ENCODE measurements at places on chromosomes 7 and 10.

GRCh38 chr7:153415632-153416031 is 636.6 kb upstream of the DPP6 start:
- DNase-seq, result no peak

DNA sequence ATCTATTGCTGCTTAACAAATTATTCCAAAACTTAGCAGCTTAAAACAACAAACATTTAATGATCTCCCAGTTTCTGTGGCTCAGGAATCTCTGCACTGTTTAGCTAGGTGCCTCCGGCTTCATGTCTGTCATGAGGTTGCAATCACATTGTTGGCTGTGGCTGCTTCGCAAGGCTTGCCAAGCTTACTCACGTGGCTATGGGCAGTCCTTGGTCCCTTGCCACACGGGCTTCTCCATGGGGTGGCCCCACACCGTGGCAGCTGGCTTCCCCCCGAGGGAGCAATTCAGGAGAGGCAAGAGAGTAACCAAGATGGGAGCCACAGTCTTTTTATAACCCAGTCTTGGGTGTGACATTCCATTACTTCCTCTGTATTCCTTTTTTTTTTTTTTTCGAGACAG is 67.4 kb downstream of the NEURL1 start:
- no peak for DNase-seq

GRCh38 chr10:121914661-121915060 is 13.2 kb downstream of the ATE1 start:
- no peak for DNase-seq

DNA sequence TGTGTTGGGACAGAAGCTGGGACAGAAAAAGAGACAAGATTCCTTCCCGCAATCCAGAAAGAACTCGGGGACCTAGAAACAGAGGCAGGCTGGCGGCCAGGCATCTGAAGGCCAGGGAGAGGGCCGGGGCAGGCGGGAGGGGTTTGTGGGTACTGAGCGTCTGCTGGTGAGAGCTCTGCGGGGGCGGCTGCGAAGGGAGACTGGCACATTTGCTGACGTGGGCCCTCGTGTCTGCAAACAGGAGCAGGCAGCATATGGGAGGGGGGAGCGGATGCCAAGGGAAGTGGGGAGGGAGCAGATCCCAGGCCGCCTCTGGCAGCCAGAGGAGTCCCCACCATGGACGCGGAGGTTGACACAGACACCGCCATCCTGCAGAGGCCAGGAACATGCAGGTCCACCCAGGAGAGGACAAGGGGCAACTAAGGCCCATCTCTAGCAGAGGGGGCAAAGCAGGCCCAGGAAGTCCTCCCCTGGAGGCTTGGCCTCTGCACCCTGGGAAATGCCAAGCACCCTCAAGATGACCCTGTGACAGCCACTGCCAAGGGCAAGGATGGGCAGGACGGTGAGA is 32.2 kb downstream of the KCNH2 start:
- no peak for DNase-seq

DNA sequence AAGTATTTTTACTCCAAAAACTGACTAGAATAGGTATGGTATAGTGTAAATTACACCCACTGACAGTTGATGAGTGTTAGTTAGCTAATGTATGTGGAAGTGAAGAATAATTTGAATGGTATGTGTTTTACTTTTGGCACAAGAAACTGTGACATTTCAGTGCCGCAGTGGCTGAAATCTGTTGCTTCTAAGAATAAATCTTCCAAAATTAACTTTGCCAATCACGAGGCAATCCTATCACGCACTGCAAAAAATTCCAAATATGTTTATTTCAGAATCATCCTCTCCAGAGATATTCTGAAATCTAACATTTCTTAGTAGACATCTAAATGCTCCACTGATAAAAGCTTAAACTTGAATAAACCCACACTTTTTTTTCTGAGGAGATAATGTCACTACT is 61.2 kb downstream of the PCLO start:
- DNase-seq, result no peak

GRCh38 chr7:99029466-99030435 is 114.2 kb downstream of the SMURF1 start:
- DNase-seq, result no peak

DNA sequence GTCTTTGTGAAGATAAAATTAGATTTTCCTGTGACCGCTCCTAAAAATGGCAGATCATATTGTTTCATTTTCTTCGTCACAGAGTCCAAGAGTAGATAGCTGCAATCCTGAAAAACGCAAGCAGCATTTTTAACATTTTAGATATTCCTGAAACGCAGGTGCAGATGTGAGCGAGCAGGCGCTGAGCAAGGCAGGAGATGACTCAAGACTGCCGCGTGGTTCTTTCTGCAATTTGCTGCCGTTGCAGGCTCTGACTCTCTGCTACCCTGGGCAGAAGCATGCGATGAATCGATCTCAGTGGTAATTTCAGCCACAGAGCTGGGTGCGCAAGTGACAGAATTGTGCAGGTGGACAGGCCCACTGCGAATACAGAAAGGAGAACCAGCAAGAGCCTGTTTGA is 331.9 kb downstream of the ACTR3B start:
- no peak for DNase-seq

GRCh38 chr10:6203331-6204062 is 765 bp downstream of the PFKFB3 start:
- peak; percentile 30 for DNase-seq

DNA sequence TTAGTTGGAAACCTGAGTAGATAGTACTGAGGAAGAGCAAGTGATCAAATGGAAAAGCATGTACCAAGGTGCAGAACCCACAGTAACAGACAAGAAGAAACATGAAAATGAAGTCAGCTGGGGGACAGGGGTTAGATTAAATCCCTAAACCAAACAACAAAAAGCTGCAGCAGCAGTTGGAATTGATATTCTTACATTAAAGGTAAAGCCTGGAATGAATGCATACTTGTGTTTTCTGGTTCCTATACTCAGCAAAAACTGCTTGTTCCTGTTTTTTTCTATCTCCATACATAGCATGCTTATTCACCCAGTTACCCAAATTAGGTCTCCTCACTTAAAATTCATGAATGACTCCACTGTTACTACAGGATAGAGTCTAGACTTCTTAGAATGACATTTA is 92.4 kb downstream of the TPST1 start:
- no peak for DNase-seq

DNA sequence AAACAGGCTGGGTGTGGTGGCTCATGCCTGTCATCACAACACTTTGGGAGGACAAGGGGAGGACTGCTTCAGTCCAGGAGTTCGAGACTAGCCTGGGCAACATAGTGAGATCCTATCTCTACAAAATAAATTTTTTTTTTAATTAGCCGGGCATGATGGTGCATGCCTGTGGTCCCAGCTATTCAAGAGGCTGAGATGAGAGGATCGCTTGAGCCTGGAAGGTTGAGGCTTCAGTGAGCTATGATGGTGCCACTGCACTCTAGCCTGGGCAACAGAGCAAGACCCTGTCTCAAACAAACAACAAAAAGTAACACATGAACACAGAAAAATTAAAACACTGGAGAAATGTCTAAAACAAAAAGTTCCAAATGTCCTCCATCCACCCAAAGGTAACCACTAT is 22.9 kb downstream of the PIK3AP1 start:
- DNase-seq, result no peak

- no peak for DNase-seq
Observed at GRCh38 chr7:111229916-111230315, 139.0 kb downstream of the LRRN3 start.

DNA sequence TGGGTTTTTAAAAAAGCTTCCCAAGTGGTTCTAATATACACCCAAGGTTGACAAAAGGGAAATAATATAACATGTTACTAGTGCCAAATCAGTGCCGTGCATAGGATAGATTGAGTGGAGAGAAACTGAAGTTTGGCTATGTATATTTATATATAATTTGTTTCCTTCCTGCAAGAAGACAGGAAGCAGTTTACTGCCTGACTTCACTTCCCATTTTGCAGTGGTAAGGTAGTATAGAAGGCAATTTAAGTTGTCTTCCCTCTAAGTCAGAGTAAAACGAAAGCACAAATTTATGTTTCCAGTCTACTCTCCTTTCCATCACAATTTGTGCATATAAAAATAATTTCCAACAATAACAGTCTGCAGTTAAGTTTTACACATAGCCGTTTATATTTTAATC is 3.4 kb upstream of the HYCC1 start:
- DNase-seq, result no peak

DNA sequence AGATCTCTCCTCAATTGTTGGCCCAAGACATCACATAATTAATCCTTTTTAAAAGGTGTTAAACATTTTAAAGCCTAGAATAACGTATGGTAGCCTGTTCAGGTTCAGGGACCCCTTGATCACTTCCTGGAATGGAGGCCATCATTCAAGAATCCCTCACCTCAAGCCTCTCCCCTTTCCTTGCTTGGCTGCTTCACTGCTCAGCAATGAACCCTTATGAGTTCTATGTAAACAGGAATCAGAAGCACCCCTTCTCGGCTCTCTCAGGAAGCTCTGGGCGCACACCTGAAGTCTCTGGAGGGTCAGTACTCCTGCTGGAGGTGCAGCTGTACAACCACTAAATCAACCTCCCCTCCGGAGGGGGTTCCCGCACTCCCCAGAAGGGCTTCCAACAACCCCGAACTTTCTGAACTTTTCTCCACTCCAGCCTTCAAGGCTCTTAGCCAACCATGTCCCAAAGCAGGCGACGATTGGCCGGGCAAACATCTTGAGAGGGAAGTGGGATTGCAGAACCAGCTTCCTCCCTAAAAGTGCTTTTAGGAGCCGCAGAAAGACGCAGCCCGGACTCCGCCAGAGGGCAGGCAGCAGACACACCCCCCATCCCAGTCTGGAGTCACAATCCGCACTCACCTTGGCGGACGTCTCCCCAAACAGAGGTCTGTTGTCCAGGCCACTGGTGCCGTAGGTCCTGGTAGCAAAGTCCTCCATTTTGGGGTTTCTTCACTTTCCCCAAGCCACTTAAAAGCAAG is 562 bp downstream of the TMEM243 start:
- DNase-seq, result no peak
